RPMI7951 (cell line): ENCODE measurements at places on chromosomes 6 and 20.

- no peak for DNase-seq
Measured at GRCh38 chr6:34658605-34659265, 37.8 kb downstream of the ILRUN start.

GRCh38 chr20:51220293-51220706, 197.4 kb upstream of the KCNG1 start:
- no peak for DNase-seq

GRCh38 chr6:151069641-151070040, 170.1 kb upstream of the AKAP12 start:
- no peak for DNase-seq

DNA sequence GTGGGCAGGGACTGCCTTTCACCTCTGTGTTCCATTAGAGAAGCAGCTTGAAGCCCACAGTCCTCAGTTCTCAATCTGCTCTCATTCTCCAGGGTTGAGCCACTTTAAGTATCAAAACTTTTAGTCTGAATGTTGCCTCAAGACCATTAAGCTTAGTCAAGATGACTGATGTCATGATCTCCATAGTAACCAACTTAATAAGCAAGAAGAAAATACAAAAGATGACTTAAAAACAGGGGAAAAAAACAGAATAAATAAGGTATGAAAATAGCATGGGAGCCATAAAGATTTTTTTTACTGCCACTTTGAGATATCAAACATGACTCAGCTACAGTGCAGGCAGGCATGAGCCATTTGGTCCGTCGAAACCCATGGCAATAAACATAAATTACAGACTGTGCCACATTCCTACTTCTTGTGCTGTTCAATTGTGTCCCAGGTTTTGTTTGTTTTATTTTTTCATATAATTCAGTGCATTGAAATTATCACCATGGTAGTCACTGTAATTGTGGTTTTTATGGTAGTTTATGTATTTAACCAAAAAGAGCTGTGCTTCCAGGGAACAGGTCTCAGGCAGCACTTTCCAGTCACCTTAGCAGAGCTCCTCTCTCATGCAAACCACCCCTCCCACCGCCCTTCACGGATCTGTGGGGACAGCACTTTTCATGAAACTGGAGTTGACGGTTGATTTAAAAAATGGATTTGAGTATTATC, 156.5 kb upstream of the INSM1 start:
- peak; percentile 75 for DNase-seq

GRCh38 chr6:90701146-90701781, 114.4 kb upstream of the MAP3K7 start:
- DNase-seq, result peak; percentile 1

GRCh38 chr6:110067837-110068591, 89.9 kb downstream of the GPR6 start:
- no peak for DNase-seq

DNA sequence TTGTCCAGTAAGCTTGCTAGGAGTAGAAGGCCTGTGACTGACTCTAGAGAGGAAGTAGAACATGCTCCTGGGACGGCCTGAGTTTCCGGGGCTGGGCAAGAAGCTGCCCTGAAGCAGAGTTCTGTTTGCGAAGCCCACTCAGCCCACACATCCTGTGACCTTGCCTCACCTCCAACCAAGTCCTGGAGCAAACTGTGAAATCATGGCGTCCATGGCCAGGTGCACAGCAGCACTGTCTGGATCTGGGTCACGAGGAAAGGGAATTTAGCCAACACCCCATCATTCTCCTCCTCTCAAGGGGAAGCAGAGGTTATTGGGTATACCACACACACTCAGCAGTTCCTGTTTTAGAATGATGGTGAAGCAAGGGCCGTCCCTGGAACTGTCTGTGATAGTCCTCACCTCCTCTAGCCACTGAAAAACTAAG, 87.5 kb downstream of the CRYBG1 start:
- DNase-seq, result no peak

DNA sequence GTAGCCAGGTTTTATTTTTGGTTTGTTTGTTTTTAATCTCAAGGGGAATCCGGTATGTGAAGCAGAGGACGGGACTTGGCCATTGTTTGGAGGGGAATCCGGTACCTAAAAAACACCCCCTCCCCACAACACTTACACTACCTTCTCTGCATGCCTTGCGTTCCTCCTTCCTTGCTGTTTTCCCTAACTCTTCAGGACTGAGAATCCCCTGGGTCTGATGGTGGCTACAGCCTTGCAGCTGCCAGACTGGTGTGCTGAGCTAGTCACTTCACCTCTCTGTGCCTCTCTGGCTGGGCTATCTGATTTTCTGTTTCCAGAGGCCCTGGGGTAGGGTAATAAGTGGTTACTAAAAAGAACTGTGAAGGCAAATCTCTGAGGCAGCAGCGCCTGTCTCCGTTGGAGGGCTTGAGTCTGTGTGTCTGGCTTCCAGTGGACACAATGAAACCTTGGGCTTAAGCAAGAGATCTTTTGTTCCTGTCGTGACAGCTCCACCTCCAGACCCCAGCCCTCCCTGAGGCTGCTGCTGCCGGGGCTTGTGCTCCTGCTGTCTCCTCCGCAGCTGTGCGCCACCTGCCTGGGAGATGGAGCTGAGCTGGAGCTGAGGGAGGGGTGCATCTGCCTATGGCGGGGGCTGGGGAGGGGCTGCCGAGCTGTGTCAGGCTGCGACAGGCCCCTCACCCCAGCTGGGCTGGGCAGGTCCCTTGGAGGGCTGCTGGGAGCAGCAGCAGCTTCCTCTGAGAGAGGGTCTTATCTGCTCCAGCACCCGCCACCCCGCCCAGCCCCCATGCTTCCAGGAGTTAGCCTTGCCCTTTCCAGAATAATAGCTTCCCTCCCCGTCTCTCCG, 65.8 kb upstream of the CCDC167 start:
- peak; percentile 42 for DNase-seq

GRCh38 chr6:126341126-126341525, 1.2 kb downstream of the CENPW start:
- no peak for DNase-seq

DNA sequence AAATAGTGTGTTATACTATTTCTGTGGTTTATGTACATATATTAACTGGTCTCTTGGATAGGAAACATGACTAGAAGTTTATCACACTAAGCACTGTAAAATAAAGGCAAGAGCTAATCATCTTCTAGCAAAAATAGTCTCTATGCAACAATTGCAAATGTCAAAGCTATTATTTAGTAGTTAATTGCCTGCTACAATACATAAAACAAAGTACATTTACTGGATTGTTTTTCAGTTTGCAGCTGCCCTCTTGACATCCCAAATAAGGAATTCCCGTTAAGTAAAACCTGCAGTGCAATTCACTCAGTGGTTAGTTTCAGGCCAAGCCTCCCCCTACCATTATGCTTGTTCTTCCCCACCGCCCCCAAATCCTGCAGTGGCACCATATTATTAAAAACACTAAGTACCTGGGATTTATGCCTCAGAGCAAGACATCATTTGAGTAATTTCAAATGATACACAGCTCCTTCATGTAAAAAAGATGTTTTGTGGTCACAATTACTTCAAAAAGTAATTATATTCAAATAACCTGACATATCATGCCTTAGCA, 1.6 kb upstream of the ATP5F1E start:
- no peak for DNase-seq

DNA sequence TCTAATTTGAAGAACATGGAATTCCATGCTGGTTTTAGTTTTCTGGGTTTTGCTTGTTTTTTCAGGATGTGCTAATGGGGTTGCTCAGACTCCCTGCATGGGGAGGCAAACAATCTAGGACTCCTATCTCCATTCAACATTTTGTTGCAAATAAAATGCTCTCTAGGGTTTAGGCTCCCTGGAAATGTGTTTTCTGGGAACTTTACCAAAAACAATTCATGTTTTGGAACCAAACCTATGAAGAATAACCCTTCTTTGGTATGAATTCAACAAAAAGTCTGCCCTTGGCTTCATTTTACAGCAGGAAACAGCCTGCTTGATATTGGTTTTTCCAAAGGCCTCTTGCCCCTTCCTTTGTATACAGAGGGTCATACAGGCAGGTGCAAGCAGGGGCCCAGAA, 217.7 kb downstream of the FOXA2 start:
- no peak for DNase-seq

- no peak for DNase-seq
Measured at GRCh38 chr6:111941686-111942330, 68.6 kb upstream of the FYN start.

- DNase-seq, result peak; percentile 92
Measured at GRCh38 chr6:41767112-41767833, 12.4 kb downstream of the FRS3 start.

DNA sequence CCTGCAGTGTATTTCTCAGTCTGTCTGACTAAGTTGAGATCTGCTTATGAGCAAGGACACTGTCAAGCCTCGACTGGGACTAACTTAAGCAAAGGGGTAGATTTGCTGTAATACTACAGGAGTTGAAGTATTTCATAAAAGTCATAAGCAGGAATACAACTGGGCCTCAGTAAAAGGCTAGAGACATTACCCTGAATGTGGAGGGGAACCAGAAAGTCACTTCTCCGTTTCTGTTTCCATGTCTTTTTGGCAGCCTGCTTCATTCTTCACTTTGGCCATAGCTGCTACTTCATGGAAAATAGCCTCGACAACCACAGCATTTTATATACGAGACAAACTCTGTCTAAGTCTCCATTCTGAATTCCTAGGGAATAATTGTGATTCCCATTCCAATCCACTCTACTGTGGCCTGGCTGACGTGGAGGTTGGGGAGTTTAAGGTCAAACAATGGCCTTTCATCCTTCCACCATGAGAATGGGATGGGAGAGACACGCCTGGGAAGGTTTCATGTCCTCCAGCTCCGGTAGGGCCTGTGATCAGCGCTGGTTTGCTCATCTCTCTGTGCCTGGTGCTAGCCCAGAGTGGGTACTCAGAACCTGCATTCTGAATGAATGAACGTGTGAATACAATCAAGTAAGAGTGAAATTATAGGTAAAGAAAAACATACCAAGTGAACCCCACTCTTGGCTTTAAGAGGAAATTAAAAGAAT, 37.1 kb upstream of the DUSP22 start:
- DNase-seq, result no peak

GRCh38 chr6:3347826-3348225, 89.1 kb downstream of the PSMG4 start:
- no peak for DNase-seq

GRCh38 chr6:149860834-149861602, 3.1 kb downstream of the LRP11 start:
- no peak for DNase-seq

DNA sequence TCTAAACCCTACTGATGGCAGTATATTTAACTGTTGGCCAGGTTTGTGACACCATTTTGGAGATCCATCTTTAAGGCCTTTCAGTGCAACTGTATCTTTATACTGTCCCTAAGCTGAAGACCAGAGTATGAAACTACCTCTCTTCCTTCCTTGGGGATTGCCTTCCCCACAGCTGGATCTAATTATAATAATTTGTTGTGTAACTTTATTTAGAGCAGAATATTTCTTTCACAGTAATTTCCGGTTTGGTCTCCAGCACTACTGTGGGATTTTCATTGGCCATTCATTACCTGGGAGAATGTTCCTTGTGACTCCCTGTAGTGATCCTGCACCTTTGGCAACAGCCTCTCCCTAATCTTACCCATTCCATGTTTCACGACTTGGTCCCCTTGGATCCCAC, 75.2 kb downstream of the AKAP7 start:
- peak; percentile 8 for DNase-seq

DNA sequence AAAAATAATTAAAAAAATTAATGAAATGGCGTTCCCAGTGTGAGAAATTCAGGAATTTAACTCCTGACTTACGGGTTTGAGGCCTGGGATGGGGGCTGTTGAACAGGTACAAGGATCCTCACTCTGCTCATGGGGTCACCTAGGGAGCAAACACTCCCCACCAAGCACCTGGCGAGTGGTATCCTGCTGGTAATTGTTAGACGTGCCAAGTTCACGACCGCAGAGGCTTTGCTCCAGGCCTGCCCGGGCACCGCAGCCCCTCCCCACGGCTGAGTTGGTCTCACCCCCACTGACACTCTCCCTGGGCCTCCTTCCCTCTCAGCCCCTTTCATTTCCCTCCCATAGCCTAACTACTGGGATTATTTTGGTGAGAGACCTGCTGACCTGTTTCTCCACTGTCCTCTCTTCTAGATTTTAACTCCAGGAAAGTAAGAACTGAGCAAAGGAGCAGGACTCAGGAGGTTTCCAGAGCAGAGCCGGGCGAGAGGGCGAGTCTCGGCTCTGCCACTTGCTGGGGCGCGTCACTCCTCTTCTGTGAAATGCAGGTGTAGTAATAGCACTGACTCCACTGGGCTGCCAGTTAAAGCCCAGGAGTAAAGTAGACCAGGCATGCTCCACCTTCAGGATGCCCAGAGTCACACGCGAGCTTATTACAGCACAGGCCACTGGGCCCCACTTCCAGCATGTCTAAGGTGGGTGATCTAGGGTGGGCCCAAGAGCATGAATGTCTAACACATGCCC, 22.8 kb downstream of the BMP7 start:
- DNase-seq, result no peak

DNA sequence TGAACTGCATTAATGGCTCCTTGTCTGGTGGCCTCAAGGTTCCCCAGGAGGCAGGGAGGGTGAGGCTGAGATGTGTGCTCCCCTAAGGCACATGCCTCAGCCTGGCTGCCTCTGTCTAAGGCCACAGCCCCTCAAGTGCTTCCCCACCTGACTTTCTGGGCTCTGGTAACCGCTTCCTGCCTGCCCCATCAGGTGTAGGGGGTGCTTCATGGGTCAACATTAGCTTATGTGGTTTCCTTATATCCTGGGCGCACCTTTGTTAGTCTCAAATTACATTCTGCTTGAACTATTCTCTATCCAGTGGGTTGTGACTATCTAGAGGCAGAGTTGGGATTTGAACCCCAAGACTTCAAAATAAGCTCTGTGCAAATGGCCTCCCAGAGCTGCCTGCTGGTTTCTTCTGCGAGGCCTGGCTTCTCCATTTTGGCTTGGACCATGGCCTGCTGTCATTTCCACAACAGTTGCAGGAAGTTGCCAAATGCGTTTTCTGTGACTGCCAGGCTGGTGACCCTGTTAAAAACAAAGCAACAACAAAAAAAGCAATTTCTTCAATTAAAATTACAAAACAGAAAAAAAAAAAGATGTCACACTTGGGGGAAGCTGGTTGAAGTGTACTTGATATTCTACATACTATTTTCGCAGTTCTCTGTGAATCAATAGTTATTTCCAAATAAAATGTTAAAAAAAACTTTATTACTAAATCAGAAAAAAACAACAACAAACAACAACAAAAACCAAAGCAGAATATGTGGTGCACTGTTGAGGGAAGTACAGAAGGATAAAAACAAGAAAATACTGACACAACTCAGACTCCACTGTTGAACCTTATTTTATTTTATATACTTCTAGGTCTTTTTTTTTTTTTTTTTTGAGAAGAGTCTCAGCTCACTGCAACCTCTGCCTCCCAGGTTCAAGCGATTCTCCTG, 20.0 kb upstream of the ZNFX1 start:
- no peak for DNase-seq

DNA sequence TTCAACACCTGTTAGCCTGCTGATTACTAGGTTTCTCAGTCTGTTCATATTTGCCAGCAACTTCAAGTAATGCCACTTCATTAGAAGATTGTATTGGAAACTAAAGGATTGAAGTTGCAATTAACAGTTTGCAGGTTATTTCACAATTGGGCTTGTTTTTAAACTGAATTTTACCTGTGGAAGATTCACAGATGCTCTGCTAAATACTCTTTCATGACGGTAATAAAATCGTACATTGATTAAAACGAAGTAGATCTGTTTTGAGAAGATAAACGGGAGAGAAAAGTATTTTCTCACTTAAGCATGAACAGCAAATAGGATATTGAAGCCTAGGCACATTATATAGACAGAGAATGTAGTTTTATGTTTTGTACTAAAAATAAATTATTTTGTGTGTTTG, 1.6 kb downstream of the RNF182 start:
- DNase-seq, result no peak
